Aorta (tissue), 5 donors: ENCODE measurements at places on chromosomes 2 and 18. TPM values are rescaled to one million over a fixed set of nuclear protein-coding genes. Genes with fewer than 3 reads are reported as not detected.

DNA sequence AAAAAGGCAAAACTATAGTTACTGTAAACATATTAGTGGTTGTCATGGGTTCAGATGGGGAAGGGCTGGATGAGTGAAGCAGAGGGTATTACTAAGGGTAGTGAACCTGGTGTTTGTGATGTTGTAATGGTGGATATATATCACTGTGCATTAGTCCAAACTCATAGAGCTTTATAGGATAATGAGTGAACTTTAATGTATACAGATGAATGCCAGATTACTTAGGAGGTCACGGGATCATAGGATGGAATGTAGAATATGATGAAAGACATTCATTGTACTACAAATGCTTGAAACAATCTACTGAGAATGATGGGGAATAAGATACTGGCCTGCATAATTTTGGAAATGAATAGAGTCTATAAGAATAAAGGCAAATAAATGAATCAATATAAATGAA lies 226.7 kb upstream of the ZNF804A start:
- no peaks in the 10 kb centered on the region for H3K36me3 ChIP-seq
- no peak overlapping the region for H3K27ac ChIP-seq
- DNase-seq: no peak
- H3K4me3 ChIP-seq: no peak overlapping the region

GRCh38 chr2:17793803-17794354 lies 22.4 kb upstream of the MSGN1 start:
- no peaks in the 10 kb centered on the region for H3K4me1 ChIP-seq
- no peak overlapping the region for H3K4me3 ChIP-seq
- DNase-seq: no peak
- H3K27ac ChIP-seq: no peak overlapping the region
- no peaks in the 10 kb centered on the region for H3K27me3 ChIP-seq

- no peaks in the 10 kb centered on the region for H3K4me1 ChIP-seq
- H3K27me3 ChIP-seq: no peaks in the 10 kb centered on the region
- H3K27ac ChIP-seq: no peak overlapping the region
- no peak overlapping the region for H3K4me3 ChIP-seq
These were observed 19.4 kb downstream of the PSMD14 start for GRCh38 chr2:161327582-161327981.

DNA sequence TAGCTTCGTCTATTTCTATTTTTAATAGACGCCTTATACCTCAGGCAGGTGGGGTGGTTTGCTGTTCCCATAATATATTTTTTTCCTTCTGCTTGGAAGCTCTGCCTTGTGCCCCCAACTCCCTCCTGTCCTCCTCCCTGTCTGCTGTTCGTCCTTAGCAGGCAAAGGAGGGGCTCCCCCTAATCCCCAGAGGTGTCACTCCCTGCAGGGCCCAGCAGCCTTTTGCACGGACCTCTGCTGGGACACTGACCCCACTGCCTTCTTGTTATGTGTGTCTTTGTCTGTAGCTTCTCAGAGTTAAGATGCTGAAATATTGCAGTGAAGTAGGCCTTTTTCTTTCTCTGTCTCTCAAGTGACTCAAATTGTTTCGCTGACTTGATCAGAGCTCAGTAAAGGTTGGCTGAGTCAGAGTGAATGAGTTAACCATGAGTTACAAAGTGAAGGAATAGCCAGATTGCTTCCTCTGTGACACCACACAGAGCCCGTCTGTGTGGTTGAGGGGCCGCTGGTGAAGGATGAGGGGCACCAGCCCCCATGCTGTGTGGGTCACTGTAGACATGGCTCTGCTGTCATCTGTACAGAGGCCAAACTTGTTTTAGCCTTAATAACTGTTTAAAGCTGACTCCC lies 47.7 kb downstream of the PRKCE start:
- H3K27me3 ChIP-seq: no peaks in the 10 kb centered on the region
- H3K36me3 ChIP-seq: no peaks in the 10 kb centered on the region
- H3K4me1 ChIP-seq: no peaks in the 10 kb centered on the region
- no peak overlapping the region for H3K4me3 ChIP-seq
- no peak overlapping the region for H3K27ac ChIP-seq

GRCh38 chr18:3596637-3597384 lies 146.8 kb downstream of the TGIF1 start:
- H3K4me3 ChIP-seq: no peak overlapping the region
- DNase-seq: peak; percentile 70
- no peaks in the 10 kb centered on the region for H3K36me3 ChIP-seq
- H3K4me1 ChIP-seq: peaks cover 13% of the 10 kb centered on the region
- H3K27me3 ChIP-seq: no peaks in the 10 kb centered on the region

- DNase-seq: no peak
- H3K27ac ChIP-seq: no peak overlapping the region
- no peak overlapping the region for H3K4me3 ChIP-seq
- no peaks in the 10 kb centered on the region for H3K27me3 ChIP-seq
These were observed 83.6 kb downstream of the FARSB start for GRCh38 chr2:222572264-222572721.

GRCh38 chr2:29050591-29050990 lies 23.7 kb downstream of the PCARE start:
- H3K27ac ChIP-seq: no peak overlapping the region
- H3K36me3 ChIP-seq: no peaks in the 10 kb centered on the region
- no peaks in the 10 kb centered on the region for H3K4me1 ChIP-seq
- no peaks in the 10 kb centered on the region for H3K27me3 ChIP-seq

DNA sequence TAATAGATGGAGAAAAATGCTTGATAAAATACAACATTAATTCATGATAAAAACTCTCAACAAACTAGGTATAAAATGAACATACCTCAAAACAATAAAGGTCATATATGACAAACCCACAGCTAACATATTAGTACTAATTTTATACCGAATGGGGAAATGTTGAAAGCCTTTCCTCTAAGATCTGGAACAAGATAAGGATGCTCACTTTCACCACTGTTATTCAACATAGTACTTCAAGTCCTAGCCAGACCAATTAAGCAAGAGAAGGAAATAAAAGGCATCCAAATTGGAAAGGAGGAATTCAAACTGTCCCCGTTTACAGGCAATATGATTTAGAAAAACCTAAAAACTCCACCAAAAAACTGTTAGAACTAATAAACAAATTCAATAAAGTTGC lies 61.5 kb upstream of the CTIF start:
- H3K27ac ChIP-seq: no peak overlapping the region
- DNase-seq: no peak
- H3K27me3 ChIP-seq: peaks cover 3% of the 10 kb centered on the region
- no peak overlapping the region for H3K4me3 ChIP-seq
- no peaks in the 10 kb centered on the region for H3K36me3 ChIP-seq

GRCh38 chr2:235050980-235051351 lies 99.1 kb downstream of the SH3BP4 start:
- H3K4me1 ChIP-seq: no peaks in the 10 kb centered on the region
- peak; percentile 97 for DNase-seq
- H3K27ac ChIP-seq: no peak overlapping the region
- no peaks in the 10 kb centered on the region for H3K36me3 ChIP-seq
- no peak overlapping the region for H3K4me3 ChIP-seq

- H3K4me3 ChIP-seq: no peak overlapping the region
- H3K4me1 ChIP-seq: peaks cover 5% of the 10 kb centered on the region
- no peaks in the 10 kb centered on the region for H3K36me3 ChIP-seq
- no peak for DNase-seq
- no peaks in the 10 kb centered on the region for H3K27me3 ChIP-seq
These were observed 7.7 kb downstream of the ITSN2 start for GRCh38 chr2:24352664-24353063.

GFPT1 gene
- total RNA-seq: 67.8 TPM

KCNG2 gene
- total RNA-seq: 1.1 TPM

REG3G gene
- 0.71 TPM for total RNA-seq

GLI2 gene
- 18.5 TPM for total RNA-seq

XDH gene
- total RNA-seq: not detected

STARD6 gene
- total RNA-seq: not detected

ELOA2 gene
- total RNA-seq: not detected

GPAT2 gene
- total RNA-seq: 16.2 TPM

TUBB8B gene
- total RNA-seq: not detected

KIF1A gene
- 0.72 TPM for total RNA-seq
